Brain pericyte (primary cell): ENCODE measurements at places on chromosomes 12 and 14.
A peak's percentile ranks its signal among the peaks of the same experiment; 100 is the strongest.

- DNase-seq, result no peak
These were observed 1.4 kb downstream of the C14orf180 start for GRCh38 chr14:104580961-104581360.

DNA sequence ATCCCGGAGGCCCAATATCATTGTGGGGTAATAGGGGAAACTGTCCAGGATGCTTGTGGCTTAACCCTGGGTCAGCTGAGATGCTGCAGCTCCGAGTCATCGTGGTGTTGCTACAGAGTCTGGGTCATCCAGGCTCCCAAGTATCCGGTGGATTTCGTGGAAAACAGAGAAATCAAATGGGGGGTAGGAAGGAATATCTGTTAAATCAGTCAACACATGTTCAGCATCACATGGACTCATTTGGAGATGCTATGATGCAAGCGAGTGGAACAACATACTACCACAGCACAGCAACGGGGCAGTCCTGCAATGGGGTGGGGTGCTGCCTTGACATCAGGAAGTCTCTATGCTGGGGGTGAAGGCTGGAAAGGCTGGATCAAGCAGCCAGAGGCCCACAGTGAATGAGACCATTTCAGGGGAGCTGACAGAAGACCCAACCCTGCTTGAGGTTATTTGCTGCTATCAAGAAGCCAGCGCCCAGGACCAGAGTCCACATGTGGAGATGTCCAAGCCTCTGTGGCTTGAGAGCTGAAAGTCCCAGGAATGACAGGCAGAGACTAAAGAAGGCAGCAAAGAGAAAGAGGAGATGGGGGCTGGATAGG lies 22.9 kb downstream of the VDR start:
- no peak for DNase-seq

DNA sequence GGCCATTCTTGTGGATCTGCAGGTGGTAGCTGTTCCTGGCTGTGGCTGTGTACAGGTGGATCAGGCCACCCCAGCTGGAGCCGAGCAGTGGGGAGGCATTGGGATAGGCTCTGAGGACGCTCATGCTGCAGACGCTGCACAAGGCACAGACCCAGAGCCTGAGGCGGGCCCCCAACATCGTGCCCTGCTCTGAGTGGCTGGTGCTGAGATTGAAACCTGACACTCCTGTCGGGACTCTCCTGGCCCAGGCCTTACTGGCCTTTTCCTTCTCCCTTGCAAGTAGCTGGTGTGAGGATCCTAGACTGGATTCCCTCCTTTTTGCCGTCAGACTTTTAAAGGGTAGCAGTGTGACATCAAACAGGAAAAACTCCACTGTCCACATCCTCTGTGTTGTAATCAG lies at the start of gene FGF23:
Gene FGF23, minus strand, starts transcription at position 308 of the 400 bp plus-strand sequence. Its CDS starts 130 bp downstream, at position 178.
- DNase-seq, result peak; percentile 2

DNA sequence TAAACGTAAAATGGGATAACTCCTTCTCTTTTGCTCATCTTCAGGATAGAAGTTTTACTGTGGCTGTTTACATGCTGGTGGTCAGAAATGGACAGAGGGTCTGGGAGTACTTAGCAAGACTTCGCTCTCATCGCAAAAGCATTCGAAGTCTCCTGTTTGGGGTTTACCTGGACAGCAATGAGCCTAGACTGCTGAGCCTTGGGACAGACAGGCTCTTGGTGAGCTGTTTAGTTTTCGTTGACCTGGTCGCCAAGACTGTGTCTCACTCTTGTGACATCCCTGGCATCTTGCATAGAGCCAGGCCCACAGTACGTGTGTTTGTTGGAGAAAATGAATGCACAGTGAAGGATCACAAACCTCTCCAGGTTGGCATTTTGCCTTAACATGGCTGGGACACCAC lies 42.1 kb downstream of the CFAP251 start:
- DNase-seq, result no peak

- no peak for DNase-seq
These were observed 32.8 kb upstream of the C14orf180 start for GRCh38 chr14:104546591-104547309.

GRCh38 chr14:106318700-106319099 lies 792.3 kb downstream of the TMEM121 start:
- no peak for DNase-seq

- DNase-seq, result no peak
These were observed 277.2 kb downstream of the AKAP6 start for GRCh38 chr14:32606301-32606700.

GRCh38 chr12:126506426-126507182 lies 1441.4 kb downstream of the AACS start:
- no peak for DNase-seq

DNA sequence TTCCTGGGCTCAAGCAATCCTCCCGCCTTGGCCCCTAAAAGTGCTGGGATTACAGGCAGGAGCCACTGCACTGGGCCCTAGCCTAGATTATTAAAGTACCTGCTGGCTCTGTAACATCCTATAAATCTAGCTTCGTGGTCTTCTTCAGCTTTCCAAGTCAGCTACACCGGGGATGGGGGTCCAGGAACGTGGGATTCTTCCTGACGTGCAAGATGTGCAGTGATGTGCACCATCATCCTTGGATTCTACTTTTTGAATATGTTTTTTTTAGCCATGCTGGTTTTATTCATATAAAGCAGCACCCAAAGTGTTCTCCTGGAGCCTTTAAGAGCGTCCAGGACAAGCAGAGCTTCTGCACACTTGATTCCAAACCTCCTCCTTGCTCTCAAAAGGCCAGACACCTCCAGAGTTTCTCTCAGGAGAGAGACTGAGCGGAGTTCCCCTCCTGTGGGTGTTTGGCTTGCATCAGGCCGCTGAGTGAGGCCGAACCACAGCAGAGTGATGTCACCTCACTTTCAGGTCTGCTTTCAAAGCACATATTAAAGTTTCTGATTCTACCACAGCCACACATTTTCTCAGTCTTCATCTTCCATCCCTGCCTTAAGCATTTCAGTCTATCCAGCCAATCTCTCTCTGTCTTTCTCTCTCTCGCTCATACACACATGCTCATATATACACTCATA lies 33.4 kb downstream of the VCPKMT start:
- DNase-seq, result no peak

DNA sequence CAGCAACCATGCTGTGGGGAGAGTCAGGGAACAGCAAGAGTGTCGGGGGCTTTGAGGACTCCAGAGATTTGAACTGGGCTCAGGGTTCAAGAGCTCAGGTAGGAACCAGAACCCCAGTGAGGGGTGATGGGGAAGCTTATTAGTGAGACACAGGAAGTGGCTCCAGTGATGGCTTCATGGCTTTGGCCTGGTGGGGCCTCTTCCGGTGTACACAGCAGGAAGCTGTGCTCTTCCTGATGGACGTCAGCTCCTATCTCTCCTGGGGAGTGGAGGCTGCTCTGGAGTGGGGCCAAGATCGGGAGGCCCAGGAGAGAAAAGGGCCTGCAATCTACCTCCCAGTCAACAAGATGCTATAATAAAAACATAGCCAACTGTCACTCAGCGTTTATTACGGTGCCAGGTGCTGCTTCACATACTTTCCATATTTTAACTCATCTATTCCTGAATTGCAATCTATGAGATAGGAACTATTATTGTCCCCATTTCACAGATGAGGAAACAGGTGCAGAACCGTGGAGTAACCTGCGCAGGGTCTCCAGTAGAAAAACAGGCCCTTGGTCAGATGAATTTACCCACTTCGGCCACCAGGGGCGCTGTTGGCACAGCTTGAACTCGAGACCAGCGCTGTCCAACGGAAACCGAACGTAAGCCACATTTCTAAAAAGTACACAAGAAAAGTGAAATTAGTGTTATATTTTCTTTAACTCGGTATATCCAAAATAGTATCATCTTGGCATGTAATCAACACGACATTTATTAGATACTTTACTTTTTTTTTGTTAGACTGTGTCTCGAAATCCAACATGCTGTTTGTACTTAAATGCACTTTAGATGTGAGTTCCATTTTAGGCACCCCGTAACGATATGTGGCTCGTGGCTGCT lies 63.6 kb upstream of the DLK1 start:
- DNase-seq, result no peak

DNA sequence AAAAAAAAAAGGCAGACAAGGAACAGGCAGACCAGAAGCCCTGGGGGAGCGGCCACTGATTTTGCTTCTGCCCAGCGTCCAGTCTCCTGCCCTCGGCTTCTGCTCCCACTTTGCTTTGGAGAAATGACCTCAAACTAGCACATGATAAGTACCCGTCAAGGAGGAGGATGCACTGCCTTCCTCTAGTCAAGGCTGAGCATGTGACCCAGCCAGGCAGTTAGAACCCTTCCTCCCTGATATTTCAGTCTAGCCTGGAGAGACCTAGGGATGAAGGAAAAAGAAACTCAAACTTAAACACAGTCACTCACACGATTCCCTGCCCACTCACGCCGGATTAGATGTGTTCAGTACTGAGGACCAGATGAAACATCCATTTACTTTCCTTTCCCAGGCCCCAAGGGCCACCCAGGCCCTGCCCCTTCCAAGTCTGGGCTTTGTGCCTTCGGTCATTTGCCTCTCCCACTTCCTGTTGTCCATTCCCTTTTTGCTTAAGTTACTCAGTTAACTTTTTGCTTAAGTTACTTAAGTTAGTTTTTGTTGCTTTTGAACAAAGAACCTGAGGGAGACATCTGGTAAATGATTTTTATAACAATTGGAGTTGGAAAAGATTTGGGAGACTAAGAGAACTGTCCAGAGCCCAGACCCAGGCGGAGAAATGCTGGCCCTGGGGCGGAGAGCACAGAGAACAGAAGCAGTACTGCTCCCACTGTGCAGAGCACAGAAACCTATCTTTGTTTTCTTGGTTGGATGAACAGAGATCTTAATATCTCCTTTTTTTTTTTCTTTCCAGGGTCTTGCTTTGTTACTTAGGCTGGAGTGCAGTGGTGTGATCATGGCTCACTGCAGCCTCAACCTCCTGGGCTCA lies 23.0 kb upstream of the TTC7B start:
- no peak for DNase-seq

DNA sequence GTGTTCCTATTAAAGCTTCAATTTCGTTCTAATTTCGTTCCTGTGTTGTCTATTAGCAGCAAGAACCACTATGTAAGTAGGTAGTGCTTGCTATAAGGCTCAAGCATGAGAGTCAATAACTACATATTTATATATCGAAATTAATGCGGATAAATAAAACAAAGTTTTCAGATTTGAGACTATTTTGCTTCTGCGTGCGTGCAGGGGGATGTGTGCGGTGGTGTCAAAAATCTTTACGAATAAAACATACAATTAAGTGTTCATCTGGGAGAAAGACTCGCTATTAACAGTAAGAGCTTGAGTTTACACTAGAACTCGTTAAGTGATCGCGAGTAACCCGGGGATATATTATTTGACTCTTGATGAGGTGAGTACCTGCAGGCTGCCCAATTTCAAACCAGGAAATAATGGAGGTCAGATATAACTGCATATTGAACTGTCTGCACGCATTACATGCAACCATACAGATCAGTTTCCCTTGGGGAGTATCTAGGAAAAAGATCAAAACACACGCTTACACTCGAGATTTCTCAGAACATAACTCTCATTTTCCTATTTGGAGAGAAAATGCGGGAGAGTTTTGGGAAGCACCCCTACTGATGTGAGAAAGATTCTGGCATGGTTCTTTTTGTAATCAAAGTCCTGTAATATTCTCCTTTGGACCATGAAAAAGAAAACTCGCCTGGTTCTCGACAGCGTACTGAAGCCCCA lies 813 bp downstream of the TWF1 start:
- DNase-seq, result no peak

- no peak for DNase-seq
These were observed 32.4 kb downstream of the BICD1 start for GRCh38 chr12:32139064-32139421.

DNA sequence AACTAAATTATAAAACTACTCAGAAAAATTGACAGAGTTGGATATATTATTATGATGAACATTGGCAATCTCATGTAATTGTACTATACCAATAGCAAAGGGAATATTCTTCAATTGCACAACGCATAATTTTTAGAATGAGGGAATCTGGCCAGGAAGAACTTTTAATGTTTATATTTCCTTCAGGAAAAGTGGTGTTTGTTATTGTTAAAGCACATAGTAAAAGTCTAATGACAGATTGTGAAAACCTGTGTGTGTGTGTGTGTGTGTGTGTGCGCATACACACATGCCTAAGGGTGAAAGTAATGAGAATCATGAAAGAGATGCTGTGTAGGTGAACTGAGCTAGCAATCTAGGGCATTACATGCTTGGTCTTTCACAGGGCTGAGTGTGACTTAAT lies 877.7 kb downstream of the SLC6A15 start:
- DNase-seq, result no peak

- DNase-seq, result no peak
These were observed 3.4 kb upstream of the GLRX5 start for GRCh38 chr14:95531473-95531872.

DNA sequence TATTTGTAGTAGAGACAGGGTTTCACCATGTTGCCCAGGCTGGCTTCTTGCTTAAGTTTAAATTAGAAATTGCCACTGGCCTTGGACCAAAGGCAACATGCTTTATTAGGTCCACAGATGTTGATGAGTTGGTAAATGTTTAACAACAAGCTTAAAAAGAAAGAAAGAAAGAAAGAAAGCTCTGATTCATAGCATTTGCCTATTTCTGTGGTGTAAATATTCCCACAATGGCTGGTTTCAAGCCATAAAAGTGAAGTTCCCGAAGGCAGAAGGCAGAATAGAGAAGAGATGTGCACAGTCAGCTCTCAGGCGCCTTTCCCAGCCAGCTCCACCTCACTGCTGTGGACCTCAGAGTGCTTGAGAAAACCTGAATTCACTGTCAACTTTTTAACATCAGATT lies 26.4 kb downstream of the KCNK13 start:
- DNase-seq, result no peak

- DNase-seq, result no peak
These were observed 72.7 kb downstream of the RIN3 start for GRCh38 chr14:92585981-92586937.

GRCh38 chr12:108468196-108468968 lies 46.7 kb upstream of the FICD start:
- no peak for DNase-seq

GRCh38 chr12:91986084-91986483 lies 159.6 kb downstream of the BTG1 start:
- DNase-seq, result no peak

DNA sequence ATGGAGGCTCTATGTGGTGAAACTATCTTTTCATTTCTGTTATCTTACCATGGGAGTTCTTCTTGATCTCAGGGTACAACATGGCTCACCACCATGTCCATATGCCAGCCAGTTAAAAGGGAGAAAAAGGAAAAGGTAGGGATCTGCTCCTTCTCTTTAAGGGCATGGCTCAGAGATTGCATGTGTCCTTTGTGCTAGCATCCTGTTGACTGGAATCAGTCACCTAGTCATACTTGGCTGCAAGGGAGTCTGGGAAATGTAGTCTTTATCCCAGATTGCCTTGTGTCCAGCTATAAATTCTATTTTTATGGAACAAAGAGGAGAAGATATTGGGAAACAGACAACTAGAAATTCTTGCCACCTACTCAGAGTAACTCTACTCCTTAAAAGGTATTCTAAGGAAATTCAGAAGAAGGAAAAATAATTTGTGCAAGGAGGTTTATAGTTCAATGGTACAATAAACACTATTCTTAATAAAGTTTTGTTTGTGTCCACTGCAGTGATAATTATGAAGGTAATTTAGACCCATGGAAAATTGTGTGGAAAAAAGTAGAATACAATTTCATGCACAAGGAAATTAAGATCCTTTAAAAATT lies 86.4 kb upstream of the RPH3A start:
- no peak for DNase-seq
